ENCODE measurements at places on chromosomes 12 and 14. TPM values are rescaled to one million over a fixed set of nuclear protein-coding genes. Genes with fewer than 3 reads are reported as not detected.

RHEBL1 gene
- 4.1 TPM for total RNA-seq

UBR7 gene
- 22.8 TPM for total RNA-seq

DEGS2 gene
- 2.1 TPM for total RNA-seq

FICD gene
- total RNA-seq: 3.1 TPM

LRIG3 gene
- 5.1 TPM for total RNA-seq

TAS2R7 gene
- not detected for total RNA-seq

AQP6 gene
- not detected for total RNA-seq

ARHGAP9 gene
- 0.60 TPM for total RNA-seq

REC8 gene
- 3.3 TPM for total RNA-seq

CLEC4D gene
- not detected for total RNA-seq

TSPAN19 gene
- not detected for total RNA-seq

FOXG1 gene
- total RNA-seq: 0.19 TPM

P3H3 gene
- 24.5 TPM for total RNA-seq

GNB3 gene
- total RNA-seq: 1.1 TPM

EPYC gene
- not detected for total RNA-seq

ARG2 gene
- total RNA-seq: 1.5 TPM

PRIM1 gene
- 22.5 TPM for total RNA-seq

CCDC175 gene
- total RNA-seq: not detected

PRH2 gene
- total RNA-seq: not detected

CLEC2D gene
- total RNA-seq: 0.48 TPM

FOXN4 gene
- total RNA-seq: 0.04 TPM

TMEM121 gene
- 3.8 TPM for total RNA-seq

SLC15A4 gene
- total RNA-seq: 24.1 TPM

SCN8A gene
- 1.6 TPM for total RNA-seq

KIF26A gene
- total RNA-seq: 3.8 TPM

KIF21A gene
- 18.7 TPM for total RNA-seq

GPR84 gene
- total RNA-seq: not detected

DYNLL1 gene
- total RNA-seq: 625 TPM

ADCY6 gene
- 11.3 TPM for total RNA-seq

TPCN1 gene
- 16.2 TPM for total RNA-seq

IAPP gene
- total RNA-seq: not detected

NGB gene
- total RNA-seq: not detected

POTEM gene
- not detected for total RNA-seq

UTP20 gene
- total RNA-seq: 13.0 TPM

GPX2 gene
- 236 TPM for total RNA-seq

All from A549 treated with AZD2906 at 1 μM for 4 hours (cell line).